CD4-positive, alpha-beta T cell treated with Interleukin-1 beta for 1 hour (primary cell): ENCODE measurements at places on chromosomes 12 and 14.

- DNase-seq = no peak
These were observed 98.9 kb downstream of the BCL11B start for GRCh38 chr14:99173086-99173485.

- no peak for DNase-seq
These were observed 27.0 kb downstream of the DHRS2 start for GRCh38 chr14:23663127-23663526.

GRCh38 chr12:73731658-73732057 is 806.0 kb upstream of the ATXN7L3B start:
- DNase-seq = no peak

GRCh38 chr12:131102493-131102931 is 148.8 kb downstream of the ADGRD1 start:
- DNase-seq = no peak

- DNase-seq = no peak
These were observed 153.0 kb upstream of the DIO3 start for GRCh38 chr14:101408077-101408831.

GRCh38 chr12:29416748-29417147 is 35.8 kb upstream of the ERGIC2 start:
- no peak for DNase-seq

- DNase-seq = no peak
These were observed 319.9 kb downstream of the AEBP2 start for GRCh38 chr12:19759227-19759626.

DNA sequence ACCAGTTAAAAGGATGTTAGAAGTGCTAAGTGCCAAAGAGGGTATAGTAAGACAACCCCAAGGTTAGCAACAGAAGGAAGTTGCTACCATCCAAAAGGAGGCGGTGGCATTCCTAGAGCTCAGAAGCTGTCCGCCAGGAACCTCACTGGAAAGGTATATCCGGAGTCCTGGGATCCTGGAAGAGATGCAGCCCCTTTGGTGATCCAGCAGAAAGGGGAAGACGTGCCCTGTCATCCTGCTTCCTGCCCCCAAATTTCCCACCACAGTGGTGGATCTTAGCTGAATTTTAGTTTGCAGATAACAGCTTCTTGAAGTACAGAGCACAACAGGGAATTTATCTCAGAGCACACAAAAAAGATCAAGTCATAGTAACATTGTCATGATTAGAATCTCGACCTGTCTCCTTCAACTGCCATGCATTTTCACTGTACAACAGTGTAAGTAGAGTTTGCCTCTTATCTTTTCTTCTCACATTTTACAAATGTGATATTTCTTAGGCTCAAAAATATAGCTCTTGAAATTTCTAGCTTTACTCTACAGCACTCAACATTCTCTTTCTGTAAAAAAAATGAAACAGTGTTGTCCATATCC is 526.3 kb downstream of the SOX5 start:
- no peak for DNase-seq

DNA sequence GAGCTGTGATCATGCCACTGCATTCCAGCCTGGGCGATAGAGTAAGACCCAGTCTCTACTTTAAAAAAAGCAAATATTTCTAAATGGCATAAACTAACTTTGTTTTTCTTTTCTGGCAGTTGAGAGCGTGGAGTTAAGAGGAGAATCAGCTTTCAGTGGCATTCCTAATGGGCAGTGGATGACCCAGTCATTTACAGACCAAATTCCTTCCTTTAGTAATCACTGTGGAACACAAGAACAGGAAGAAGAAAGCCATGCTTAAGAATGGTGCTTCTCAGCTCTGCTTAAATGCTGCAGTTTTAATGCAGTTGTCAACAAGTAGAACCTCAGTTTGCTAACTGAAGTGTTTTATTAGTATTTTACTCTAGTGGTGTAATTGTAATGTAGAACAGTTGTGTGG is 21.2 kb downstream of the TDG start:
- DNase-seq = no peak

GRCh38 chr12:14400599-14400998 is 35.1 kb downstream of the ATF7IP start:
- DNase-seq = no peak

- no peak for DNase-seq
These were observed 4.0 kb upstream of the AMN start for GRCh38 chr14:102918438-102918837.

DNA sequence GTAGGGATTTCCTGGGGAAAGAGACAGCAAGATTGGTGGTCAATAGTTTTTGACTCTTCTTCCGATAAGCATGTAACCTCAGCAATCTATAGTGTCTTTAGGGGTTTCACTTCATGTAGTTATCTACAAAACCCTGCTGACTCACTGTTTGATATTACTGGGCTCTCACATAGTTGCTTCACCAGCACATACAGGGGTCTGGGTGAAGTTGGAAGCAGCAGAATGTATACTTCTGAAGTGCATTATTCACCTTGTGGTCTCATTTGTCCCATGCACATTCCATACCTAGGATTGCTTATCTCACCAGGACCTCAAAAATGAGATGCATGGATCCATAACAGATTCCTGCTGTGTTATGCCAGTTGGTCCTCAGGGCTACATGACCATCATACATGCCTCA is 280.0 kb downstream of the LRIG3 start:
- no peak for DNase-seq

DNA sequence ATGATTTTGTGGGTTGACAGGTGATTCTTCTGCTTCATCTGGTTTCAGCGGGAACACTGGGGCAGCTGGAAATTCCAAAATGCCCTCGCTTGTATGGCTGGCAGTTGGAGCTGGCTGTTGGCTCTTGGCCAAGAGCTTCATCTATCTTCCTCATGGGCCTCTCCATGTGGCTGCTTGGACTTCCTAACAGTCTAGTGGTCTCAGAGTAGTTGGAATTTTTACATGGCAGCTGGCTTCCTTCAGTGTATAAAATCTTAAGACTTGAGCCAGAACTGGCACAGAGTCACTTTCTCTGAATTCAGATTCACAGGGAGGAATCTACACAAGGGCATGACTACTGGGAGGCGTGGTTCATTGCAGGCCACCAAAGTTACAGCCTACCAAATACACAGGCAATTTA is 204.9 kb upstream of the RMST start:
- DNase-seq = no peak

- no peak for DNase-seq
These were observed 140.1 kb upstream of the HIF1A start for GRCh38 chr14:61555056-61555838.

DNA sequence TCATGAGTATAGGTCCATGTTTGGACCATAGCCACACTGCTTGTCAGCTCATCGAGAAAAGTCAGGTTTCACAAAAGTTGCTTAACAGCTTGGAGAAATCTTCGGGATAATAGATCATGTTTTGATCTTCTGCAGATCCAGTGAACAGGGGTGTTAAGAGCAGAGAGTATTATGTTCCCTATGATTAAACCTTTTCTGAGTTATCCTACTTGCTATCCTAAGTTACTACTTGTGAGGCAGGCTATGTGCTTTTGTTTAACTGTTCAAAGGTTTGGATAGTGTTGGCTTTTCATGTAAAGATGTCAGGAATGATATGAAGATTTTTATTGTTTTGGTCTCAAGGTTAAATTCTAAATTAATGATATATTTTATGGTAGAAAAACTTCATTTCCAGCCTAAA is 11.1 kb downstream of the NAA30 start:
- no peak for DNase-seq

DNA sequence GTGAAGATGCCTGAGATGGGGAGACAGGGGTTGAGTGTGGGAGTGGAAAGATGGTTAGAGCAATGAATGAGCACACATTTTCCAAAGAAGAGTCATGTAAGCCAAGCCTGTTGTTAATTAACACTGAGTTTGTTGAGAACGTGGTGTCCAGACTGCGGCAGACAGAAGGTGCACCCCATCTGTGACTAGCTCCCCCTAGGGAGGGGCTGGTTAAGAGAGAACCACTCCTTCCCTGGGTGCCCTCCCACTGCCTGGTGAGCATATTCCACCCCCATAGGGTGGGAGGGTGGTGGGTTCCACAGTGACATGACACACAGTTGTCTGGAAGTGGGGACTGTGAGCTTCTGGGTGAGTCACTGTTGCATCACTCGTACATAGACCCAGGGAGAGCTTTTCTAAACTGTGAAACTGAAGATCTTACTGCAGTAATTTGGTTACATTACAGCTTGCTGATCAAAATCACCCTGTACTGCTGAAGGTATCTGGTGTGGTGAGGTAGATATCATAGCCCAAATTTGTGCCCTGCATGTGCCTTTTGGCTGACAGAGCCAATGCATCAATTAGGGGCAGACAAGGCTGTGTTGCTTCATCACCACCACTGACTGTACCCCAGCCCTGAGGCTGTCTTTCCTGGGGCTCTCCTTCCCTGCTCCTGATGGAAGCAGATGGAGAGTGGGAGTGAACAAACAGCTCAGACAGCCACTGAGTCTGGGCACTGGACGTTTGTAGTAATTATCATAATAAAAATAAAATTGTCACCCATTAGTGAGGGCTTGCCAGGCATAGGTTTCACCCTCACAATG is 150.9 kb downstream of the EMP1 start:
- DNase-seq = no peak

DNA sequence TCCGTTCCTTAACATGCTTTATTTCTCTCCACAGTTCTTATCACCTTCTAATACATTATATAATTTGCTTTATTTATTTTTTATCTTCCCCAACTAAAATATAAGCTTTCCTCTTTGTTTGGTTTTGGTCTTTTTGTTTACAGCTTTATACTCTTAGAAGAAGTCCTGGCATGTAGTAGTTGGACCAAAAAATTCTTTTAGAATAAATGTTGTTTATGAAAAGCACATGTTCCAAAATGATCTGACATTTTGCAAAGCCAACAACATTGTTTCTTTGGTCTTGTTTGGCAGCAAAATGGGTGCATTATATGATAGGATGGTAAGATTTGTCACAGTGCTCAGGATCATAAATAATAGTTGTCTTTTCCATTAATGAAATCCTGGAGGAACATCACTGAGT is 312.5 kb downstream of the LRIG3 start:
- DNase-seq = no peak
